ENCODE measurements at places on chromosomes 7 and 10. TPM values are rescaled to one million over a fixed set of nuclear protein-coding genes. Genes with fewer than 3 reads are reported as not detected.

- no peak for DNase-seq
These were observed 94.9 kb upstream of the KCNIP2 start for GRCh38 chr10:101938305-101939007.

DNA sequence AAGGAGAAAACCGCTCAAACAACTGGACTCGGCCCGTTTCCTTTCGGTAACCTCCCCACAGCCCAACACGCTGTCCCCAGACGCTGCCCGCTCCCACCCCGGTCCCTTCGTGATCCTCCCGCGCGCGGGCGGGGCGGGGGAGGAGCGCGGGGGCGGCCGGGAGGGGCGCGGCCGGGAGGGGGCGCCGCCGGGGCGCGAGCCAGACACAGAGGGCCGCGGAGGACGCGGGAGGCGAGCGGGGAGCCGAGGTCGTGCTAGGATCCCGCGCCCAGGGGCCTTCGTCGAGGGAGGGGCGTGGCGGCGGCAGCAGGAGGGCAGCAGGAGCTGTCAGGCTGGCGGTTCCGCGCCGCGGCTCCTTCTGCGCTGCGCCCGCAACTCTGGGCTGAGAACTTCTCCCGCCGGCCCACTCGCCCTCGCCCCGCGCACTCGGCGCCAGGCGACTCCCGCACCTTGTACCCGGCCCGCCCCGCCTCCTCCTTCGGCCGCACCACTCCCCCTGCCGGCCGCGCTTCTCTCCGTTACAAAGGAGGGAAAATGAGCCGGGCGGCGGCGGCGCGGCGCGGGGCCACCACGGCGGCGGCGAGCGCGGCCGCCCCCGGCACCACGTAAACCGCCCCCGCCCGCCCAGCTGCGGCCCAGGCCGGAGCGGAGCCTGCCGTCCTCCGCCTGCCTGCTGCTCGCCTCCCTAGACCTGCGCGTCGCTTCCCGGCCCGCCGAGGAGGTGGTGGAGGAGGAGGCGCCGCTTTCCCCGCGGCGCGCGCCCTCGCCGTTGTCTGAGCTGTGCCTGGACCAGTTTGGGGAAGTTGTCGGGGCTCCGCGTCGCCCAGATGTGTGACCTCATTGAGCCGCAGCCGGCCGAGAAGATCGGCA lies at the start of gene CDK14:
Gene CDK14 (plus strand): TSS at position 521 of the 870 bp plus-strand sequence. CDS start 307 bp downstream, at position 828.
- DNase-seq = peak; percentile 67

GRCh38 chr10:127592586-127592985 lies 43.5 kb downstream of the NPS start:
- no peak for DNase-seq

DNA sequence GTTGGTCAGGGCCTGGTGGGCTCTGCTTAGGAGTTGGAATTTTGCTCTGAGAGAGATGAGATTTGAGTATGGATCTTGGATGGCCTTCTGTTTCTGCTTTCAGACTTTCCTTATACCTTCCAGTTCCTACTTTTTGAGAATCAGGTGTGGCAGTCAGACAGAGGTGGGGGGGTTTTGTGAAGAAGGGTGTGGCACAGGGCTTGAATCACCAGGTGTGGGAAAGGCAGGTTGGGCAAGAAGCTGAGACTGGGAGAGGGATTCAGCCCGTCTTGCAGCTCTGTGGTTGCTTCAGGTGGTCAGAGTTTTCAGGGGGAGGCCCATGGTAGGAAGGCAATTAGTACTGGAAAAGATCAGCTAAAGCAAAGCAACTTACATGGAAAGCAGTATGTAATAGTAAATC lies 340.2 kb downstream of the LRMDA start:
- no peak for DNase-seq

Gene CNPY1
- not detected for total RNA-seq

Gene SRI
- total RNA-seq = 634 TPM

All from left colon (tissue), 2 donors.